ENCODE measurements at places on chromosomes 16 and 17.
A peak's percentile ranks its signal among the peaks of the same experiment; 100 is the strongest.

DNA sequence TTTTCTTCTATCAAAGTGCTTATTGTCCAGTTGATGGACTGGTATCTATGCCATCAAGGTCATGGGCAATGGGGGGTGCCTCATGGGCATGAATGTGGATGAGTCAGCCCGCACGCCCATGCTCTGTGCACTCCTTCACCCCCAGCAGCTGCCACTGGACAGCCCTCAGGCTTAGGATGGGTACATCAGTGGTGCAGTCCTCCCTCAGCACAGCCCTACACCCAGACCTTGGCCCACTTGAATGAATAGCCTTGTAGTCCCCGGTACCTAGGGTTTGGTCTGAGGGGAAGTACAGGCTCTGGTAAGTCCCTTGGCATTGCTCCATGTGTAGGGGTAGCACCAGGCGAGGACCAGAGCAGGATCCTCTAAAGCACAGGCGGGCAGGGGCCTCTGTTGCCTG, 10.4 kb upstream of the GNA13 start:
- DNase-seq = no peak

GRCh38 chr16:46850619-46851555, 19.9 kb upstream of the C16orf87 start:
- DNase-seq = no peak

- no peak for DNase-seq
Measured at GRCh38 chr17:17696085-17696484, 14.8 kb downstream of the RAI1 start.

DNA sequence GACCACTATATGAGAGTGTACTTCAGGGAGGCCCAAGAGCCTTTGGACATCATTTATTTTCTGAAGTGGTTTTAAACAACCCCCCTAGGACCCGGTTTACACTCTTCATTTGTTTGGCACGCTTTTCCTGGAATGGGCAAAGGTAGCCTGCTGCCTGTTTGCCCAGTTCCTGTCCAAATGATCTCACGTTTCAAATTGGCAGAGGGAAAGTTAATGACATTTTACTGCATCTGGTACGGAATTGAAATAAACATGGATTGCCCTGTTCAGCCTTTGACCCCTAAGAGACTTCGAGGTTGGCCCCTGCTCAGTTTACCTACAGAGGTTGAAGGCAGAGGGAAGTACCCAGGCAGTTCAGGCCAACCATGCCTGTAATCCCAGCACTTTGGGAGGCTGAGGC, 5.8 kb upstream of the RPRML start:
- DNase-seq = peak; percentile 69

DNA sequence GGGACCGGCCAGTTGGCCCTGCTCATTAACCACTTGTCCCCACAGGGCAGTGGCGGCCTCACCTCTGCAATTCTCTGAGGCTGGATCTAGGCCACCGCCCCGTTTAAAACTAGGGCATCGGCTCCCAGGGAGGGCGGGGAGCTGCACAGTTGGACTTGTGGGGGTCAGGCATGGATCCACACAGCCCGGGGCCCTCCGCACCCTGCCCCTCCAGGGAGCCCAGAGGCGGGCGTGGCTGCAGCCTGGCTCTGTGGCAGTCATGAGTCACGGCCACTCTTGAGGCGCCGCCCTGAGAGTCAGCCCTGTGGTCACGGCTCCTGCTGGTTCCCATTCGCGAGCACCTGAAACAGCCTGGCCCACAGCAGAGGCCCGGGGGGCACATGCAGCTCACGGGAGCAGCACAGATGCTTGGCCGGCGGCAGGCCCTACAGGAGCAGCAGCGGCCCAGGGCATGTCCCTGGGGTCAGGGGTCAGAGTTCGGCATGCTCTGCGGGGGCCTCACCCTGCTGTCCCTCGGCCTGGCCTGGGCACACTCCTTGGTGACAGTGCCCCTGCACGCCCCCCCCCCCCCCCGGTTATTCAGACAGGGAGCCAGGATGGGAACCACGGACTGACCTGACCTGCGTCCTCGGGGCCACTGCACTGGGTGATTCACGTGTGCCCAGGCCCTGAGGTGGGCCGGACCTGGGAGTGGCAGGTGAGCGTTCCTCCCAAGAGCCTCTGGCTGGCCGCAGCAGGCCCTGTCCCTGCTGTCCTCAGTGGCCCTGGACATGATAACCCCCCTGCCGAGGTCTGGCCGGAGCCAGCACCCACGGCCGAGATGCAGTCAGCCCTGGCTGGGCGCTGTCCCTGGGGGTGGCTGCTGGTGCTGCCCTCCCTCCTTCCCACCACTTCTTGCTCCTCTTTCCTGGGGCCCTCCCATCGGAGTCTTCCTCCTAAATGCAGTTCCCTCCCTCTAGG, 8.2 kb downstream of the CAPN15 start:
- DNase-seq = no peak

GRCh38 chr16:85798283-85798776, 1.0 kb downstream of the EMC8 start:
- no peak for DNase-seq

- no peak for DNase-seq
Measured at GRCh38 chr17:2510559-2510958, 1.1 kb downstream of the METTL16 start.

DNA sequence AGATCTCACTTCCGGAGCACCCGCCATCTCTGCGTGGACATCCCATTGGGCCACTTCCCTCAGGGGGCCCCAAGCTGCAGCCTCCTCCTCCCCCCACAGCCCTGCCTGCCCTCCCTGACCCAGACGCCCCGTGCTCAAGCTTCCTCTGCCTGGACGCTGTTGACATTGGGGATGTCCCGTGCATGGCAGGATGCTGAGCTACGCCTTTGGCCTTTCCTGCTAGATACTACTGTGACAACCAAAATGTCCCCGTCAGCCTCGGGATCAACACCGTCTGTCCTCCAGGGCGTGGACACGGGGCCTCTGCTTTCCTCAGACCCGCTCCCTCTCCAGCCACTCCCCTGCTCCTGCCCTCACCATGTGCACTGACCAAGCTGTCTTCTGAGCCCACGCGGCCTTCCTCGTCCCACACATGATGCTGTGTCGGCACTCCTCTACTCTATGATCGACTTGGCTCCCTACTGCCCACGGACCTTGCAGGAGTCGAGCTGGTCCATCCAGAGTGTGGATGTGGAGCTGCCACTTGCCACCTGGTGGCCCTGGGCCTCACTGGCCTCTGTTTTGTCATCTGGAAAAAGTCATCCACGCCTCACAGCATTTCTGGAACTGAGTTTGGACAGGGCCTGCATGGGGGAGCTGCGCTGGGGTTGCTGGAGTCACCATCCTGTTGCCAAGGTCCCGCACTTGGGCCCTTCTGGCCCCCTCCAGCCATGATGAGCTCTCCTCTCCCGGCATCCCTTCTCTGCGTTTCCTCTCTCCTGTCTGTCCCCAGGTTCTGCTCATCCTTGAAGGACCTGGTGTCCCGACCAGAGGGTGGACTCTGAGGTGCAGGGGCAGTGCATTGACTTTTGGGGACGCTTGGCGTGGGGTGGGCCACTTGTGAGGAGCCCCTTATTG, 221.7 kb upstream of the CIBAR2 start:
- DNase-seq = no peak

GRCh38 chr16:3878610-3879009, 1.9 kb downstream of the CREBBP start:
- DNase-seq = no peak

DNA sequence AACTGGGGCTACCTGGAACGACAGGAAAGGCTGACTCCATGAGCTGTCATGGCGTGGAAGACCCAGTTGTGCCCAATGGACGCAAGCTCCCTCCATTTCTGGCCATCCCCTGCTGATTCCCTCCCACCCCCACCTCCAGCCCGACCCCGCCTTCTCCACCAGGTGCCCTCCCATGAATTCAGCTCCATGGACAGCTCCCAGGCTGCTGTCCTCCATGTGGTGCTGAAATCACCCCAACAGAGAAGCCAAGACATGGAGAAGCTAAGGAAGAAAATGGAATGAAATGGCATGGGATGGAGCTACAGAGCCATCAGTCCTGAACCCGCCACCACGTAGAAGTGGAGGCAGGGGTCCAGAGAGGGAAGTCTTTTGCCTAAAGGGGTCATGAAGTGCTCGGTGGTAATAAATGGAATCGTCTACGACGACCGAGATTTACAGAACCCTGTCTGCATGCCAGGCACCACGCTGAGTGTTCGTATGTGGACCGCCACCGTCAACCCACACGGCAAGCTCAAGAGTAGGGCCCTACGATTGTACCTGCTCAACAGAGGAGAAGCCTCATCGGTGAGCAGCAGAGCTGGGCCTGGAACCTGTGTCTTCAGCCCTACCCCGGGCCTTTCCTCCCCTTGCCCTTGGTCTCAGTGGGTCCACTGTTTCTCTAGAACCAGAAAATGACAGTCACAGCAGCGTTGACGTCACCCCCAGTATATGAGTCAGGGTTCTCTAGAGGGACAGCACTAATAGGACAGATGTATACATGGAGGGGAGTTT, 9.3 kb upstream of the ZC3H18 start:
- DNase-seq = no peak

GRCh38 chr17:79617740-79618382, 7.0 kb upstream of the RBFOX3 start:
- no peak for DNase-seq

DNA sequence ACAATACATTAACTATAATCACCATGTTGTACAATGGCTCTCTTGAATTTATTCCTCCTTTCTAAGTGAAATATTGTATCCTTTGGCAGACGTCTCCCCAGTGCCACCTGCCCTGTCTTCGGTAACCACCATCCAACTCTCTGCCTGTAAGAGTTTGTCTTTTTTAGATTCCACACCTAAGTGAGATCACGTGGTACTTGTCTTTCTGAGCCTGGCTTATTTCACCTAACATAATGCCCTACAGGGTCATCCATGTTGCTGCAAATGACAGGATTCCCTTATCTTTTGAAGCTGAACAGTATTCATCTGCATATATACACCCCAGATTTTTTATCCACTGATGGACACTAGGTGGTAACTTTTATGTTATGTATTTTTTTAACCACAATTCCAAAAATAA, 24.2 kb downstream of the ORC6 start:
- no peak for DNase-seq

DNA sequence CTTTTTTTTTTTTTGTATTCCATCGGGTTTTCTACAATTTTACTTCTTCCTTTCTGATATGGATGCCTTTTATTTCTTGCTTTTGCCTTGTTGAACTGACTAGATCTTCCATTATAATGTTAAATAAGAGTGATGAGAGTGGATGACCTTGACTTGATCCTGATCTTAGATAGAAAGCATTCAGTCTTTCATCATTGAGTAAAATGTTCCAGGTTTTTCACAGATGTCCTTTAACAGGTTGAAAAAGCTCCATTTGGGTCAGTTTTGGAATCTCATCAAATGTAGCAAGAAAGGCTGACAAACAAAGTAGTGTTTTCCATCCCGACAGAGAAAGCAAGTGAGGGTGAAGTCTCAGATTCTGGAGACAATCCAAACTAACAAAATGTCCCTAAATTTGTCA, 27.2 kb upstream of the WIPI1 start:
- DNase-seq = no peak

DNA sequence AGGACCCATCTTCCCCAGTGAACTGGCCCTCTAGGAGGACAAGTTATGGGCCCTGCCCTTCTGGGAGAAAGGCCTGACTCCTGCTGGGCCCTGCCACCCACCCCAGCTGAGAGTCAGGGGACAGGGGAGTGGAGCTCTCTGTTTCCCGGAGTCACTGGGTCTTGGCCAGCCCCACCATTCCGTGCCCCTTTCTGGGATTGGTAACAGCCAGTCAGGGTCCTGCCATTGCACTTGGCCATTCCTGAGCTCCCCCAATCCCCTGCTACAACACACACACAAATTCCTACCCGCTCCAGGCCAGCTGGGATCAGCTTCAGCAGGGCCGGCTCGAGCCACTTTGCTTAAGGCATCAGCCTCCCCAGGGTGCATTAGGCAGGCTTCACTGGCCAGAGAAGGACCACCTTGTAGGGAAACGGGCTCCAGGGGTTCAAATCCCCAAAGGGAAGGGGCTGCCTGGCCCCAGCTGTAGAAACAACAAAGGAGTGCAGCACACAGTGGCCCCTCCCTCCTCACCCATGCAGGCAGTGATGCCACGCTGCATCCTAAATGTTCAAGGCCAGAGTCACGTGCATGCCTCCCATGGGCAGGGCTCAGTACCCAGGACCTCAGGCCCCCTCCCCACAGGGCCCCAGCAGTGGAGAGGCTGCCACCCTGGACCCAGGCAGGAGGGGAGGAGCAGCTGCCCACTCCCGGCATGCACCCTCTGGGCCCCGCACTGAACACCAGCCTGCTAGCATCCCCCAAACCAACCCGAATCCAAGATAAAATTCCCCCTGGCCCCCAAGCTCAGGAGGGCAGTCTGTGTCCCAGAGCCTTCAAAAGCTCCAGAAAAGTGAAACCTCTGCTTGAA, 37.7 kb downstream of the C16orf78 start:
- DNase-seq = no peak

GRCh38 chr16:65833171-65833871, 533.2 kb upstream of the CDH5 start:
- no peak for DNase-seq

- DNase-seq = no peak
Measured at GRCh38 chr17:67769231-67769630, 51.5 kb downstream of the NOL11 start.

DNA sequence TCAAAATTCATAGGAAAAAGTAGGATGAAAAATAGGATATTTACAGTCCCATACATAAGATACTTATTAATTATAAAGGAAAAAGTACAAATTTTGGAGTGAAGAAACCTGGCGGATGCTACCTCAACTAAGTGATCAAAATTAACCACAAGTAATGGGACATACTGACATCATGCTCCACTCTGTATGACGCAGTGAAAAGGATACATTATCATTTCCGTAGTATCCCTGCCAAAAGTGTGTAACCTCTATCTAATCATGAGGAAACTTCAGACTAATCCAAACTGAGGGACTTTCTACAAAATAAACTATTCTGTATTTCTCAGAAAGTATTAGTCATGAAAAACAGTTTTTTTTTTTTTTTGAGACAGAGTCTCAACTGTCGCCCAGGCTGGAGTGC, 60.5 kb downstream of the TRIM37 start:
- no peak for DNase-seq

DNA sequence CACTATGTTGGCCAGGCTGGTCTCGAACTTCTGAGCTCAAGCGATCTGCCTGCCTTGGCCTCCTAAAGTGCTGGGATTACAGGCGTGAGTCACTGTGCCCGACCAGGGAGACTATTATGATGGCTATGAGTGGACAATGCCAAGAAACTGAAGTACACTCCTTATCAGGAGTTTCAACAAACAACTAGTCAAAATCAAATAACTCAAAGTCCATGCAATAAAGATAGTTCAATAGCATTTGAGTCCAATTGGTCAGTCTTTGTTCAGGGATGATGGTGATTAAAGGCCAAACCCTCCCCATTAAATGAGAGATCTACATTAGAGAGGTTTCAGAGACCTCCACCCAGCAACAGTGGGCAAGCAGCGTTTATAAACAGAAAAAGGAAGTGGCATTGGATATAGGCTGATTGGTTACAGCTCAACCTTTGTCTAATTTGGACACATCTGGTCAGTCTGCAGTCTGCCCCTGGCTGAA, 8.0 kb downstream of the CHST5 start:
- DNase-seq = no peak

DNA sequence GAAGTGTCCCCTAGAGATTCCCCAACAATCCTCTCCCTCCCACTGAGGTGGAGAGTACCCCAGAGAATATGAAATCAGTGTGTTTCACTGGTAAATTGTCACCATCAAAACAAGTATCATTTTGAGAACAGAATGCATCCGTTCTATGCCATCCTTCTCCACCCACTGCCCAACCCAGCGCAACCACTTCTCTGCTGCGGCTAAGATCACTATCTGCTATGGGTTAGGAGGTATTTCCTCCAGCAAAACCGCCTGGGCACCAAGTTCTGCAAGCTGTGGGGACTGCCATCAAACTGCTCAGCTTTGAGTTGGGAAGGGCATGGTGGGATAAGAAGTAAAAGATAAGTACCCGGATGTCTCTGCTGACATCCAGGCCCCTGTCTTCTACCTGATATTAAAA, 24.4 kb downstream of the CNTNAP1 start:
- DNase-seq = no peak

GRCh38 chr16:85195900-85196772, 83.9 kb upstream of the CIBAR2 start:
- no peak for DNase-seq

Data from NCI-H2081 (cell line).